ENCODE measurements at places on chromosomes 1 and 21.

- no peak for DNase-seq
These were observed 2.3 kb upstream of the BATF3 start for GRCh38 chr1:212701910-212702309.

GRCh38 chr1:221274373-221274772 lies 395.1 kb downstream of the HLX start:
- DNase-seq, result no peak

DNA sequence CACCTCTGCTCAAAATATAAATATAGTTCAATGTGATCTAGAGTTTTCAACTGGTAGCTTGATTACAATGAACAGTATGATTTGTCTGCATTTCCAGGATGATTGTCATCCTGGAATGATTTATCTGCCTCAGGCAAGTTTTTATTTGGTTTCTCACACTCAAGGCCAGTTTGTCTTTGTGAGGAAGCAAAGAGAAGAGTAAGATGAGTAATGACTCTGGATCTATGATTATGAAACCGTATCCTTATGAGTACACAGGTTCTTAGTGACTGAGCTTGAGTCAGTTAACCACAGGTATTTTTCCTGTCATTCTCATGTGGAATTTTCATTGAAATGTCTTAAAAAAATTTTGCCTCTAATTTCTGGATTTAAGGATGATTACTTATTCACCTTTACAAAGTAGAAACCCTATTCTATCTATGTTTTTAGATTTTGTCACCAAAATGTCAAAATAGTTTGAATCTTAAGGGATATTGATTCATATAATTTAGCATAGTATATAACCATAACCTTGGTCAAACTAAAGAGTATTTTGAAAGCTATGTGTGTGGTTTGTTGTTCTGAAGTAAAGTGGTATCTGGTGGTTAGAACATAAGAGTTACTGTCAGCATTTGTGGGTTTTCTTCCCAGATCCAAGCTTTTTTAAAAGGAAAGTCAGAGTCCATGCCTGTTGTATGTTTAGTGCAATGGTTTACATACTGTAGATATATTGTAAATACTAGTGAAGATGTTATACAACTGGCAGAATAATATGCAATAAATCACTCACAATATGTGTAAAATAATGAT lies 145.0 kb downstream of the RASAL2 start:
- DNase-seq, result no peak

DNA sequence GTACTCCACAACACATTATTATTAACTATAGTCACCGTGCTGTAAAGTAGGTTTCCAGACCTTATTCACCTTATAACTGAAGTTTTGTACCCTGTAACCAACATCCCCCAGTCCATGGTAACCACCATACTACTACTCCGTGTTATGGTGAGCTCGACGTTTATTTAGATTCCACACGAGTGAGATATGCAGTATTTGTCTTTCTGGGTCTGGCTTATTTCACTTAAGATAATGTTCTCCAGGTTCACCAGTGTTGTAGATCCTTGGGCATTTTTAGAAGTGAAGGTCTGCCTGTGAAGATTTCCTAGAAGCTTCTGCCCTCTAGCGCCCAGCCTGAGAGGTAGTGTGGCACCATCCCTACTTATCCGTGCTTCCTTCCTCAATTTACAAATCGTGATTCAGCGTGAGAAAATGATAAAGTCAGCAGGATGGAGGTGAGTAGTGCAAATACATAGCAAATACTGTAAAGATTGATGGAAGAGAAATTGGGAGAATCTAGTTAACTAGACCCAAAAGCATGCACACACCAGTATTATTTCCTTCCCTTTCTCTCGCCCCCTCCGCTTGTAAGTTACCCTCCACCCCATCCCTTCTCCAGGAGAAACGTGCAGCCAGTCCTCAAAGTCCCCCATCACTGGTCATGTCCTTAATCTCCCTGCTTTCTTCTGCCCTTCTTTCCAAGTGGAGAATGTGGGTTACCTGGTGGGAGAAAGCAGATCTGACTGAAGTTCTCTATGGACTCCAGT lies 36.0 kb upstream of the DISC1 start:
- peak; percentile 47 for DNase-seq

DNA sequence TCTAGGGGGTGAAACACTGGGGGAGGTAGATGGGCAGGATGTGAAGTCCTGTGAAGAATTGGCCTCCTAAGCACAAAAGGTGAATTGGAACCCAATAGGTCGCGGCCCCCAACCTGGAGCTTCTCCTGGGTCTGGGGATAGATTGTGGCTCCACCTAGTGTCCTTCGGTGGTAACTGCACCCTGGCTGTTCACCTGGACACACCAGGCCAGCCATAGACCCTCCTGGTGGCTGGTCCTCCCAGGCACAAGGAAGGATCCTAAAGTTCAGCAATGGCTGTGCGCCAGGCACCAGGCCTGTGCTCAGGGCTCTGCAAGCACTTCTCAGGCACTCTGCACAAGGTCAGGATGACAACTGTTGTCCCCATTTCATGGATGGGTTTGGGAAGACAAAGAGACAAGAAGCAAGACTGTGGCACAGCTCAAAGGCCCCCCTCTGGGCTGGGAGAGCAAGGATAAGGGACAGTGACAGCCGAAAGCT lies 13.5 kb downstream of the ESPN start:
- DNase-seq, result peak; percentile 65

DNA sequence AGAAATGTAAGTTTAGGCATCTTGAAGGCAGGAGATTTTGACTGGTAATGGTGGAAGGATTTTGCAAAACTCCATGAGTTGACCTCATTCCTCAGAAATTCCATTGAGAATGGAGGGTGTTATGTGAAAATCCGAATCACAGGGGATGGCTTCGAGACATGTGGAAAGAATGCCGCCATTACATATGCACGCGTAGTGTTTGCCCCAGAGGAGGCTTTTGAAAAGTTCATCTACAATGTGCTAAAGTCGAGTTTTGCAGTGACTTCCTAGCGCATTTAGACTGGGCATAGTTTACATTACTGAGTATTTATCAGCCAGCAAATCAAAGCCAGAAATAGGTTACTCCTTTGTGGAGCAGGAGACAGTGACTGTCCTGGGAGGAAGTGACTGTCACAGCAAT lies 307.4 kb downstream of the KIF26B start:
- no peak for DNase-seq

- DNase-seq, result no peak
These were observed 117.6 kb downstream of the CENPF start for GRCh38 chr1:214720561-214720960.
